ENCODE measurements at places on chromosomes 2 and 18.

- no peak for DNase-seq
Observed at GRCh38 chr18:31595121-31595771, 3.6 kb downstream of the TTR start.

DNA sequence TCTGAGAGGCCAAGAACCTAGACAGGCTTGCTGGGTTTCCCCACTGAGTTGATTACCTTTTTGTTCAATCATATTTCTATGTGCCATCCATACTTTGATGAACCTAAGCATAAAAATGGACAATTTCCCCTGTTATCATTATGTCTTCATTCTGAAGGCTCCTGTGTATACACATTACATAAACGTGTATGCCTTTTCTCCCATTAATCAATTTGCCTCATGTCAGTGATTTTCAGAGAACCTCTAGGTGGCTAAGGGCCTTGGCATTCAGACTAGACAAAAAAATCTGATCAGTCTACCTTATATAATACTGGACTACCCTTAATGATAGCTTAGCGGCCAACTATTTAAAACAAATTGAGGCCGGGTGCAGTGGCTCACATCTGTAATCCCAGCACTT is 4.1 kb upstream of the PEX13 start:
- no peak for DNase-seq

DNA sequence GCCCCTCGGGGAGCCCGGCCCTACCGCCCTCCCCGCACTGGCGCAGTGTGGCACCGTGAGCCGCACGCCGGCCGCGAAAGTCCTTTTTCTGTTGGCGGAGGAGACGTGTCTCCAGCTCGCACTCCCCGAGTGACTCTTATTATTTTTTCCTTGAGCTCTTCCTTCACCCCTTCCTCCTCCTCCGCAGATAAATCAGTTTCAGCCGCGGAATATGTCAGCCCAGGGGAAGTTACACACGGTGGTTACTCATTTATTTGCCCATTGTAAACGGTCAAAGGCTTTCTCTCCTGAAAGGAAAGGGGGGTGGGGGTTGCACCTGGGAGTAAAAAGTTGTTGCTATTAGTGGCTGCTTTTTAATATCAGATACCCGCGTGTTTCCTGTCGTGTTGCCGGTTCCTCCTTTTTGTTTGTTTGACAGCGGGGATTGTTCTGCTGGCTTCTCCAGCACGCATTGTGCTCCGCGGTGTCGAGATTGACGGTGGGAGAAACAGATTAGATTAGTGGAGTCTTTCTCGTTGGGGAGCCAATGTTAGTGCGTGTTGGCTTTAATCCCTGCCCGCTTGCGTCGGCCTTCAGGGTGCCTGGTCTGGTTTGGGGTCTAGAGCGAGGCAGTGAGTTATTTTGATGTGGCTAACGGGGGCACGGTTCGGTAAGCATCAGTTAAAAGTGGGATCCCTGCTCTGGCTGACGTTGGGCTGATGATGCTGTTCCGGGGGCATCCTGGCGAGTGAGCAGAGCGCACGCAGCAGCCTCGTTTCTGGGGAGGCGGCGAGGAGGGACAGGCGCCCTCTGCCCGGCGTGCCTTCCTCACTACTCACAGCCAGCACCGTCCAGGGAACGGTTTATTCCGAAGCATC is 1.6 kb downstream of the CRIM1 start:
- DNase-seq = no peak

GRCh38 chr2:140630557-140630956 is 1500.3 kb downstream of the LRP1B start:
- DNase-seq = no peak

DNA sequence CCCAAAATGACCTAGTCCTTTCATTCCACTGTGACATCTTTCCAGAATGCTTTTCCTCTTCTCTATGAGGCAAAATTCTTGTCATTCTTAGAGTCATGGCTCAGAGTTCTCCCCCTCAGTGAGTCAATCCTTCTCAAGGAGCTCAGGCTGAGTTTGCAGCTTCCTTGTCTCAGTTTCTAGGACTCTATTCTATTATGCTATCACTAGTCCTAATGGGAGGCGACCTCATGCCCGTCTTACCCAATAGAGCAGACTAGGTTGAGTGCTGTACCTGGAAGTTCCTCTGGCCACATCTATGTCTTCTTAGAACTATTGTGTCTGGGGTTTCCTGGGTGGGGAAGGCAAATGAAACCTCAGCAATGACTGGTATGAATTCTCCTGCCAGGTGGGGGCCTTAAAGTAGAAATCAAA is 51.5 kb downstream of the HAUS1 start:
- peak; percentile 82 for DNase-seq

DNA sequence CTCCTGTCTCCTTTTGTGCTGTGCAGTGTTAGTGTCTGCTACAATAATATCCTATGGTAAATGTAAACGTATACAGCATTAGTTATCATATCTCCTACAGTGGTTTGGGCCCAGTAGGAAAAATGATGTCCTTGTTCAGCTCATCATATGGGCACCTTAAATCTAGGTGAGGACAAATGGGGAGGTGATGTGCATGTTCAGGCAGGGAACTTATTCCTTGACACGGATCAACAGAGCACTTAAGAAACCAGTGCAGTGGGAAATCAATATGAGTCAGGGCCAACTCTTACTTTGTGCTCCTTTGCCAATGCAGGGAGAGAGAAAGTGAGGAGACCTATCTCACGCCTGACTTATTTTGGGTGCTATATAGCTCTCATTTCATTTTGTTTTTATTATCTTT is 76.4 kb downstream of the KLHL14 start:
- DNase-seq = no peak

- no peak for DNase-seq
Observed at GRCh38 chr18:9062418-9062751, 40.1 kb upstream of the NDUFV2 start.

DNA sequence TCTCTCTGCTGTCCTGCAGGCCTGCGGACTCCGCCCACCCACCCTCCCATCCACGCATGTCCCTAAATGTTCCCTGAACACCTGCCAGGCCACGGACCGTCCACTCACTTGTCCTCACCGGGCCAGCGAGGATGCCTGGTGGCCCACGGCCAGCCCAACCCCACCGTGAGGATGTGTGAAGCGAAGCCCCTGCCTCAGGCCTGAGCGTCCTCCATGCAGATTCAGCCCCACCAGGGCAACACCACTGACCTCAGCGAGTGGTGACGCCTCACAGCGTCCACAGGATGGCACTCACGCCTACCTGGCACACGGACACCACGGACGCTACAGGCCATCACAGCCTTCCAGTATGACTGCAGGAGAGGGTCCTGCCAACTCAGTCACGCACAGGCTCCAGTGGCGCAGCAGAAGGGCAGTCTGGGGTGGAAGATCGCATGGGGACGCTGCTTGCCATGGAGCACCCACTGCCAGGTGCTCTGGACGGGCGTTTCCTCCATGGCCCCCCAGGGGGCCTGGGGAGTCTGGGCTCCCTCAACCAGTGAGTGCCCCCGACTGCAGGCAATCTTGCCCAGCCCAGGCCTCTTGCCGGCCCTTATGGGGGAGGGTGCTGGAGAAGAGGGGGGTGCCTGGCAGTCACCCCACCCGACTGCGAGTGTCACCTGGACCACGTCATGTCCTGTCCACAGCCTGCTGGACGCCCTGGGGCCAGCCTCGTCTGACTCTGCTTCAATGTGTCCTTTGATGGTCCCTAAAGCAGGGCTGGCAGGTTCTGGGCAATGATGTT is 25.4 kb downstream of the HDAC4 start:
- no peak for DNase-seq

DNA sequence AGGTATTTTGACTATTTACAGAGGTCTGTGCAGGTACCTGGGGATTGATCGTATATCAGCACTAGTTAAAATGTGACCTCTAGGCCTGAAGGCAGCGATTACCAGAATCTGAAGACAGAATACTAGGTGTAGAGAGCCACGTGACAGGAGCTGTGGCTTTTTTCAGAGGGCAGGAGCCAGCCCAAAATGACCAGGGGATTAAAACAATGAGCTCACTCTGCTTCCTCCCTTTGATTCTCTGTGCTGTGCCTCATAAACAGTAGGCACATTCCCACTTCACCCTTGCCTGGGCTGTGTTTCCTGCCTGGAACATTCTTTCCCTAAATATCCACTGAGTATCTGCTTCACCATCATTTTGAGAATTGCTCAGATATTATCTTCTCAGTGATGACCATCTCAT is 15.2 kb downstream of the ITGAV start:
- DNase-seq = no peak

GRCh38 chr2:55887351-55887750 is 36.2 kb downstream of the EFEMP1 start:
- DNase-seq = no peak

DNA sequence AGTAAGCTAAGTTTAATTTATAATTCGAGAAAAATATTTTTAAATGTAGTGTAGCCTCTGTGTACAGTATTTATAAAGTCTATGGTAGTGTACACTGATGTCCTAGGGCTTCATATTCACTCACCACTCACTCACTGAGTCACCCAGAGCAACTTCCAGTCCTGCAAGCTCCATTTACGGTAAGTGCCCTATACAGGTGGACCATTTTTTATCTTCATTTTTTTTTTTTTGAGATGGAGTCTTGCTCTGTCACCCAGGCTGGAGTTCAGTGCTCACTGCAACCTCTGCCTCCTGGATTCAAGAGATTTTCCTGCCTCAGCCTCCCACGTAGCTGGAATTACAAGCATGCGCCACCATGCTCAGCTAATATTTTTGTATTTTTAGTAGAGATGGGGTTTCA is 104.2 kb downstream of the PDCL3 start:
- DNase-seq = no peak

- no peak for DNase-seq
Observed at GRCh38 chr2:66849153-66849755, 414.3 kb downstream of the MEIS1 start.

- peak; percentile 75 for DNase-seq
Observed at GRCh38 chr2:197908990-197909776, 104.8 kb downstream of the PLCL1 start.

- DNase-seq = no peak
Observed at GRCh38 chr18:12007063-12007462, 25.8 kb downstream of the IMPA2 start.

- DNase-seq = no peak
Observed at GRCh38 chr2:45918463-45919159, 267.1 kb downstream of the PRKCE start.

GRCh38 chr2:29046321-29046720 is 28.0 kb downstream of the PCARE start:
- no peak for DNase-seq

- DNase-seq = no peak
Observed at GRCh38 chr18:7000484-7001096, 117.0 kb downstream of the LAMA1 start.

DNA sequence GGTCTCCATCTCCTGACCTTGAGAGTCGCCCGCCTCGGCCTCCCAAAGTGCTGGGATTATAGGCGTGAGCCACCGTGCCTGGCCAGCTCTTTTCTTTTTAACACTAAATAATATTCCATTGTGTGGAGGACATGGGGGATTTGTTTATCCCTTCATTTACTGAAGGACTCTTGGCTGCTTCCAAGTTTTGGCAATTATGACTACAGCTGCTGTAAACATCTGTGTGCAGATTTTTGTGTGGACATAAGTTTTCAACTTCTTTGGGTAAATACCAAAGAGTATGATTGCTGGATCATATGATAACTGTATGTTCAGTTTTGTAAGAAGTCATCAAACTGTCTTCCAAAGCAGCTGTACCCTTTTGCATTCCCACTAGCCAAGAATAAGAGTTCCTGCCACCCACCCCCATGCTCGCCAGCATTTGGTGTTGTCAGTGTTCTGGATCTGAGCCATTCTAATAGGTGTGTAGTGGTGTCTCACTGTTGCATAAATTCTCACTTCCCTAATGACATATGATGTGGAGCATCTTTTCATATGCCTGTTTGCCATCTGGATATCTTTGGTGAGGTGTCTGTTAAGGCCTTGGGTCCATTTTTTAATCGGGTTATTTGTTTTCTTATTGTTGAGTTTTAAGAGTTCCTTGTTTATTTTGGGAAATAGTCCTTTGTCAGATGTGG is 52.2 kb downstream of the TNFRSF11A start:
- no peak for DNase-seq

DNA sequence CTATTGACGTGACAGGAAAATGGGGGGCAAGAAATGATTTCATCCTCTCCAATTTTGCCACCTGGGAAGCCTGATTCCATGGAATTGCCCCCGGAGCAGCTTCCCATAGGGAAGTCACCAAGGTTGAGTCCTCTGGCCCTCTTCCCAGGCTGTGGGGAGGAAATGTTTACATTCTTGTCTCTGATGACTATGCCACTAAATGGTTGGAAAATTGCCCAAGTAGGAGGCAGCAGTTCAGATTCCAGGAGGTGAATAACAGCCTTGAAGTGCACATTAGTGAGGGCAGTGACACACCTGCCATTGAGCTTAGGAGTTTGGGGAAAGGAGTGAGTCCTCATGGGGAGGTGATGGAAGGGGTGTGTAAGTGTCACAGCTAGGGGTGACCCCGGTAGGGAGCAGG is 449.2 kb upstream of the DCC start:
- DNase-seq = no peak

DNA sequence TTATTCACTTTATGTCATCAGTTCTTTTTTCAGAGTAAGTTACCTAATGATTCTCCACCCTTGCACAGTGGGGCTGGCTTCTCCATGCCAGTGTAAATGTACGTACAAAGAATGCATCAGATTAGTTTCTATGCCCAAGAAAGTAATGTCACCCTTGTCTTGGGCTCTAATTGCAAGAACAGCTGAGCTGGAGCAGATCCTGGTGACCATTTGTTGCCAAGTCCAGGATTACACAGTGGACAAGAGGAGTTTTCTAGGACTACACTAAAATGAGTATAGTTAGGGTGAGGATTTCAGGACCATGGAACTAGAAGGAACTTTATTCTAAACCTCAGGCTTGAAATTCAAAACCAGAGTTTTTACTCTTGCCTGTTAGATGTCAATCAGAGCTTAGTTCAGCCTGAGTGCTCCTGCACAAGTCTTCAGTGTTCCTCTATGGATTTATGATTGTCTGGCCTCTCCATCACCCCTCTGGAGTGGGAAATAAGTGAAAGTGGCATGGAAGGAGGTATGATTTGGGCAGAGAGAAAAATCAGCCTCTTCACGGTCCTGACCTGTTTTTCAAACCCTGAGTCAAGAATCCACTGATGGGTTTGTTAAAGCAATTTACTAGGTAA is 29.8 kb downstream of the PCBP1 start:
- DNase-seq = no peak

DNA sequence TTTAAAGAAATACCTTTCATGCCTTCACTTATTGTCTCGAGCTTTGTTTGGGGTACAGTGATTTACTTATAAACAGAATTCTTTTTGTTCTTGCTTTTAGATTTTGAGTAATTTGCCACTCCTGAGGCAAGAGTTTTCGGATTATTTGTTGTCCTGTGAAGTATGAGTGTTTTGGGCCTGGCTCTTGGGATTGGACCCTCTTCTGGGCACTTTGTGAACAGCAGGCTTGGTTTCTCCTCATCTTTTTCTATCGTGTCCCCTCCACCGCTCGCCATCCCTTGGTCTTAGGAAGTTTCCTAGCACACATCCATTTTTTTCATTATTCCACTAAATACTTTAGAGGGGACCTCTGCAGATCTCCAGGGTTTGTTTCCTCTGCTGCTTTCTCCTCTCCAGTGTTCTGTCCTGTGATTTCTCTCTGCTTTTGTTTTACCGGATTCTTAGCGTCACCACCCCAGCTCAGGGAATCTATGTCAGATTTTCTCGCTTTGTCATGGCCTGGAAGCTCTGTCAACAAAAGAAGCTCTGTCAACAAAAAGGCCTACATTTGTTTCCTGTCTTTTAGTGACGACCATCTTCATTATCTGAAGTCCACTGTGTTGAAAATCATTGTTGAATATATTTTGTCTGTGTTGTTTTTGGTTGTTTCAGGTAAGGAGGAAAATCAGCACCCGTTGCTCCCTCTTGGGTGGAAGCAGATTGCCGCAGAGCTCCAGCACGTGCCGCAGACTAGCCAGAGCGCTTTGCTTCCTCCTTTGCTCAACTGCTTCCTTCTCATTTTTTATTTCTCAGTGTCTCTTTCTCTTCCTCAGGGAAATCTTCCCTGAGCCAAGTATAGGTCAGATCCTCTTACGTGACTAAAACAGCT is 27.8 kb downstream of the ANKRD62 start:
- DNase-seq = no peak

Data from BJ (cell line).